Globus pallidus (tissue), 1 donor: ENCODE measurements at places on chromosomes 5 and 9.
A peak's percentile ranks its signal among the peaks of the same experiment; 100 is the strongest.

GRCh38 chr5:33310451-33310850 lies 130.3 kb upstream of the TARS1 start:
- no peak for DNase-seq

GRCh38 chr5:153358315-153358976 lies 132.0 kb upstream of the GRIA1 start:
- DNase-seq: no peak

- peak; percentile 92 for DNase-seq
Measured at GRCh38 chr5:109468737-109469420, 59.1 kb upstream of the PJA2 start.

DNA sequence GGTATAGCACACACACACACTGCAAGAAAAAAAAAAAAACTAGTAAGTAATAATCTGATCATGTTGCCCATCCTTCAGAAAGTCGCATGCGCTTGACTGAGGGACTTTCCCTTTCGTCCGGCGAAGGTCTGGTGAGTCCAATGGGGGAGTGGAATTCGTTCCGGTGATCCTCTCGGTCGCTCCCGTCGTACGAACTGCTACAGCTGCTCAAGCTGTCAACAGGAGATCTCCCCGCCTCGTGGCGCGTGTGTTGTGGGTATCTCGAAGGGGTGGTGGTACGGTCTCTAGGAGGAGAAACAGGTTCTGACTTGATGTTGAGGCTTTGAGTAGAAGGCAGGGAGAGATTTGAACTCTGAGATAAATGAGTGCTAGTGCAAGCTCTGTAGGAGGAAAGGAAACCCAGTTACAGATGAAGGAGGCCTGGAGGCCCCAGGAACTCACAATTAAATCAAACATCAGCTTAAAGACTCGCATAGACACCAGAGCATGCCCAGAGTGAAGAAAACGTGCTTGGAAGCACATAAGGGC lies 160.4 kb downstream of the MEF2C start:
- no peak for DNase-seq

DNA sequence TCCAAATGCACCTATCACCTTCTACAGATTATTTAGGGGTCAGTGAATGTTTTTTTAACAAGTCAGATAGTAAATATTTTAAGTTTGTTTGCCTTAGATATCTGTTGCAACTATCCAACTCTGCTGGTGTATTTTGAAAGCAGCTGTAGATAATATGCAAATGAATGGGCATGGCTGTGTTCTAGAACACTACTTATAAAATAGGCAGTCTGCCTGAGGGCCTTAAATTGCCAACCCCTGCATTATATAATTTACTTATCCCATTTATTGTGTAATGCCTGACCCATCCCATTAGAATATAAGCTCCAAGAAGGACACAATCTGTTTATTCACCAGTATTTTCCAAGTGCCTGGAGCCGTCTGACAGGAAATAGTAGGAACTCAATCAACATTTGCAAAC lies 149.0 kb downstream of the TTC39B start:
- DNase-seq: no peak
